A549 treated with Mapracorat at 1 μM for 4 hours (cell line): ENCODE measurements at places on chromosomes 3 and 15. TPM values are rescaled to one million over a fixed set of nuclear protein-coding genes. Genes with fewer than 3 reads are reported as not detected.

The ACKR4 gene
- not detected in 5 replicates for total RNA-seq

The CCDC191 gene
- total RNA-seq: 1.5 to 2.1 TPM (median 1.5 TPM) in 5 replicates

The IL5RA gene
- total RNA-seq: not detected in 5 replicates

The FGD5 gene
- not detected in 5 replicates for total RNA-seq

The RNF111 gene
- 20.6 to 27.1 TPM (median 22.3 TPM) in 5 replicates for total RNA-seq

The ADAMTS9 gene
- total RNA-seq: 0.49 to 0.96 TPM (median 0.62 TPM) in 5 replicates

The GOLGA6A gene
- 0.07 to 0.26 TPM (median 0.10 TPM) in 5 replicates for total RNA-seq

The NDUFB5 gene
- 41.3 to 55.3 TPM (median 48.9 TPM) in 5 replicates for total RNA-seq

The ITGB5 gene
- total RNA-seq: 400 to 466 TPM (median 456 TPM) in 5 replicates

The PLA1A gene
- 0.26 to 0.80 TPM (median 0.40 TPM) in 5 replicates for total RNA-seq

The KBTBD12 gene
- total RNA-seq: not detected in 5 replicates

The SNRK gene
- 4.2 to 5.3 TPM (median 4.2 TPM) in 5 replicates for total RNA-seq

The NAALADL2 gene
- 0.18 to 0.35 TPM in 2 of 5 replicates, not detected in the others for total RNA-seq

The CTXN2 gene
- total RNA-seq: not detected in 5 replicates

The GP5 gene
- 0.04 TPM in 1 of 5 replicates, not detected in the others for total RNA-seq
